ENCODE measurements at places on chromosomes 11 and 22.
A peak's percentile ranks its signal among the peaks of the same experiment; 100 is the strongest.

- DNase-seq: no peak
These were observed 774 bp upstream of the E2F8 start for GRCh38 chr11:19241260-19242178.

DNA sequence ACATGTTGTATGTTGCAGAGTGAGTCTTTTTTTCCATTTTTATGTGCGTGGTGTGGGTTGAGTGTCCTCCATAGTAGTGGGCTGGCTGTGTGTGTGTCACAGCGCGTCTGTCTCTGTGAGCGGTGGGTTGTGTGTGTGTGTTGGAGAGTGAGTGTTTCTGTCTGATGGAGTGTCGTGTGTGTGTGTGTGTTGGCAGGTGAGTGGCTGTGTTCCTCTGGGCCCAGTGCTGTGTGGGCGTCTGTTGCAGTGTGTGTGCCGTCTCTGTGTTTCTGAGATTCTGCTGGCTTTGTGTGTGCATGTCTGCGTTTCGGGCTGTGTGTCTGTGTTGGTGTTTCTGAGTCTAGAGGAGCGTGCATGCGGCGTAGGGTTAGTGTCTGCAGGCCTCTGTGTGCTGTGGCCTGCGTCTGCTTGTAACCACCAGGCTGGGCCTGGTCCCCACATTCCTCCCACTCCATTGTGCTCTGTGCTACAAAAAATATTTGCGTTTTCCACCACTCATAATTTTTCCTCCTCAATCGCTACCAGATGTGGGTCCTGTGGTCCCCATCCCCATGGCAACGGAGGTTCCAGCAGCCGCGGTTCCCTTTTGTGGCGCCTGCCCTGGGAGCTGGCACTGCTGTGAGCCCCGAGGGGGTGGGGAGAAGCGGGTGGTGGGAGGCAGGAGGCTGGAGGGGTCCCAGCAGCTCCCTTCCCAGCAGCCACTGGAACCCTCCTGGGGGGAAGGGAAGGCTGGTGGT, 15.2 kb downstream of the SCARF2 start:
- DNase-seq: no peak

DNA sequence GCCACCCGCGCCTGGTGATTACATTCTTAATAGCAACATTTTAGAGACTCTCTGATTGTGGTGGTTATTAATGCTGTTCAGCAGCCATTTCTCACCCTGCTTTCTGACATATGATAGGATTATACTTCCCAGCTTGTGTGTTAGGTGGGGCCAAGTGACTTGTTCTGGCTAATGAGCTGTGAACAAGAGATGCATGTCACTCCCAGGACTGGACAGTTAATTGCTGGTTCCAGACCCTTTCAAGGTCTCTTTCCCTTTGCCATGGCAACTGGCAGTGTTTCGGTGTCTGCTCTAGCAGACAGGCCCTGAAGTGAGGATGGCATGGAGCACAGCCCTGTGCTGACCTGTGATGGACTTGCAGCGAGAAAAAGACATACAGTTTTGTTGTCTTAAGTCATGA, 8.9 kb upstream of the PTPRJ start:
- no peak for DNase-seq

GRCh38 chr22:35842954-35843353, 125.3 kb downstream of the APOL5 start:
- peak; percentile 10 for DNase-seq

DNA sequence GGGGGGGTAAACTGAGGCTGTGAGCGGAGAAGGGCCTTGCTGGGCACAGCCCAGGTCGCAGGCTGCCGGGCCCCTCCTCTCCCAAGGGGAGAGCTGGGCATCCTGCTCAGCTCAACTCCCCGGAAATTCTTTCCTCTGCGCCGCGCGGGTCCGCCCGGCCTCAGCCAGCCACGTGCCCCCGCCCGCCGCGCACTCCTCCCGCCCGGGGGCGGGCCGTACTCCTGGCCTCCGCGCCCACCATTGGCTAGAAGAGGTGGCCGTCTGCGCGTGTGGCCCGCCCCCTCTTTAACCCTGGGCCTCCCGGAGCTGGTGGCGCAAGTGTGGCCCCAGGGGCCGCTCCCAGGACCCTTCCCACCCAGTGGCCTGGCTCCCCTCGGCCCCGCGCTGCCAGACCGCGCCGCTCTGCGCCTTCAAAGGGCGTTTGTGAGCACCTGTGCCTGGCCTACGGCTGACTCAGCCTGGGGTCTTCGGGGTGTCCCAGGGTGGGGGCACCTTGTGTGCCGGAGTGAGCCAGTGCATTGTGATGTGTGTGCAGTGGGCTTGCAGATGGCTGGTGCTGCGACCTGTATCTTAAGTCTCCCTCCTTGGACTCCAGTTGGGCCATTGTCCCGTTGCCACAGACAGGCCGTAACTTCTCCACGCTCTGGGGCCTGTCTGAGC, 2.0 kb downstream of the MRGPRF start:
- DNase-seq: no peak

DNA sequence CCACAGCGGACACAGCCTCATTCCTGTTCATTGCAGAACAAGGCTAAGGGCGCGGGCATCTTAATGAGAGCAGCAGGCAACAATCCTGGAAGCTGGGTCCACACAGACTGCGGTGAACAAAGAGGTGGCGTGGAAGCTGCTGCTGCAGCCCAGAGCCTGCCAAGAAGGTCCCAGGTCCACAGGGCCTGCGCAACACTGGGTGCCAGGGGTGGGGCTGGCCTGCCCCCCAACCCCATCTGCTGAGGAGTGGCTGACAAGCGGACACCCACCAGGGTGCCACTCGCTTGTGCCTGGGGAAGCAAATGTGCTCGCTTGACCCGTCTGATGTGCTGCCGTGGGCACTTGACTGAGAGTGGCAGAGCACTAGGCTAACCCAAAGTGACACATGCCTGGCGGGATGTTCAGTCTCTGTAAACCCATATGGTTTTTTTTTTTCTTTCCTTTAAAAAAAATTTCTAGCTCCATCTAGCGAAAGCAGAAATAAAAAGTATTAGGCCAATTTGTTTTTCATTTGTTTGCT, 83.2 kb upstream of the PITPNB start:
- no peak for DNase-seq

DNA sequence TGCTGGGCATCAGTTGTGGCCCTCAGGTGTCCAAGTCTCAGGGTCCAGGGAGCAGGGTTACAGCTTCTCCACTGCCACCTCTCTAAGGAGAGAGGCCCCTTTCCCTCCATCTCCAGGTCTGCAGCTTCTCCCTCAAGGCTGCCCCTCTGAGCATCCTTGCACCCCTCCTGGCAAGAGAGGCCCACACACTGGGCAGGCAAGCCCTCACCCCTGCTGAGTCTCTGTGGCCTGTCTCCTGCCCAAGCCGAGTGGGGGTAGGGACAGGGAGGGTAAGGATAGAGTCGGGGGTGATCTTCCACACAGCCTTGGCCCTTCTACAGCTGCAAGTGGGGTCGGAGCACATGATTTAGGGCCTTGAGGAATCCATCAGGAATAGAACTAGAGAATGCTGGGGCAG, 76.6 kb downstream of the ST3GAL4 start:
- DNase-seq: no peak
